Left cardiac atrium (tissue), 4 donors: ENCODE measurements at places on chromosomes 12 and 14.

DNA sequence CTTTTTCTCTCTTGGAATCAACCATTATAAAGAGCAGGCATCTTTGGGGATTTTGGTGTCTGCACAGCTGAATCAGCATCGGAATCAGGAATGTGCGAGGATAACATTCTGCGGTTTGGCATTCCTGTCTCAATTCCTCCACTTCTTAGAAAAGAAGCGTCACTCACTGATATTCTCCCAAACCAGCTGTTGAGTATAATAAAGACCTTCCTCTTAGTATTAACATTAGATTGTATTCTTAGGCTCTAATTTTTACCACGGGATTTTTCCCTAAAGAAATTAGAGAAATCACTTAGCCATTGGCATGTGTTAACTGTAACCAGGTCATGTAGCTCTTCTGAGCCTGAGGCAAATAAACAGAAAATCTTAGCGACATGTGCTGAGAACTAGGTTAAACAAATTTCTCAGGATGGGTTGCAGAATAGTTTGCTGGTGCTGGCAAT is 128.7 kb downstream of the TMX1 start:
- DNase-seq: no peak

GRCh38 chr12:69173368-69173767 is 66.0 kb upstream of the CPSF6 start:
- DNase-seq: no peak

GRCh38 chr12:45558353-45558752 is 171.2 kb upstream of the ARID2 start:
- DNase-seq: no peak

DNA sequence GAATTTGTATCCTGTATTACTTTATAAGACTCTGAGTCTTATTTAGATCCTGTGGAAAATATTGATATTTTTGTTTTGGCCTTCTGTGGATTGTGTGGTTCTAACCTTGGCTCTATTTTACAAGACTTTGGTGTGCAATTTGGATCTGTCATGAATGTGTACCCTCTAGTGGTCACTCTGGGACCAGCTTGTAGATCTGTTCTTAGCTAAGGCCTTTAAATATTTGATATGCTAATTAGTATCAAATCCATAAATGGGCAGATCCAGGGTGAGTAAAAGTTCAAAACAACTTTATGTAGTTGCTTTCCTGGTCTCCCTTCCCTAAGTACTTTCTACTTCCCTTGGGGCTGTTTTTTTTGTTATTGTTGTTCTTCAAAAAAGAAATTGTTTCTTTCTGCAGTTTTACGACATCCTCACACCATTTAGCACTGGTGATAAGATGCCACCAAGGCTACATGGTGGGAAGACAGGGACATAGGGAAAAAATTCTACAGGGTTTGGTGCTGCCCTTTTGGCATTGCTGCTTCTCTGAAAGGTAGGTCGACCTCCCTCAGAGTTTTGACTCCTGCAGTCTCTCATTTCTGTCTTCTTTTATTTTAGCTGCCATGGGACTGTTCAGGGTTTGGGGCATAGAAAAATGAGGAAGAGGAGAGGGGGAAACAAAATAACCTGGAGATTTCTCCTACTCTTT is 238.5 kb downstream of the GPHN start:
- DNase-seq: no peak

DNA sequence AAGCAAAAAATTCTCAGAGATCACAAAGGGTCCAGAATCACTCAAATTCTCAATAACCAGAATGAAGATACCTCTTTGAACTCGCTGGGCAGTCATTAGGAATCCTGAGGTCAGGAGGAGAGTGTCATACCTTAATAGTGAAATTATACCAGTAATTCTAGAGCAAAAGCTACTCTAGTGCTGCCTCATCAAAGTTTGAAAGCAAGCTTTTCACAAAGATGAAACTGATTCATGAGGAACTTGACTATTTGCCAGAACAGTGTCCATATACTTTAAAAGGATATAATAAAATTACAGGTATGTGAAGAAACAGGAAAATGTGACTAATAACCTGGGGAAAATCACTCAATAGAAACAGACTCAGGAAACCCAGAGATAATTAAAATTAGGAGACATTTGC is 44.5 kb downstream of the EML5 start:
- DNase-seq: no peak

- DNase-seq: no peak
Observed at GRCh38 chr12:131793243-131794022, 34.8 kb upstream of the MMP17 start.

- peak; percentile 88 for DNase-seq
Observed at GRCh38 chr12:121443193-121443870, 43.4 kb downstream of the RNF34 start.

DNA sequence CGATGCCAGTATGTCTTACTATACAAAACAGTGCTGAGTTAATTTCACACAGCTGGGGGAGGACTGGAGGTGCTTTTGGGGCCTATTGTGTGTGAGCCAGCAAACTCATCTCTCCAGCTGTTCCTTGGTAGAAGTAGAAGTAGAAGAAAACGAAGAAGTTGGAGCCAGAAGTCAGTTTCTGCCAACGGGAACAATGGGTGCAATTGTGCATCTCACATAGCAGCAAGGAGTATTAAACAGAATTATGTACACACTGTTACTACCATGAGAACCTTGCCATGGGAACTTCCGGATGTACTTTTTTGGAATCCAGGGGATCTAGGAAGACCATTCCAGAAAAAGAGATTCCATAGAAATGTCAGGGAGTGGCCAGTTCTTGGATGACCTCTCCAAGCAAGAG is 88.6 kb downstream of the VCPKMT start:
- no peak for DNase-seq

DNA sequence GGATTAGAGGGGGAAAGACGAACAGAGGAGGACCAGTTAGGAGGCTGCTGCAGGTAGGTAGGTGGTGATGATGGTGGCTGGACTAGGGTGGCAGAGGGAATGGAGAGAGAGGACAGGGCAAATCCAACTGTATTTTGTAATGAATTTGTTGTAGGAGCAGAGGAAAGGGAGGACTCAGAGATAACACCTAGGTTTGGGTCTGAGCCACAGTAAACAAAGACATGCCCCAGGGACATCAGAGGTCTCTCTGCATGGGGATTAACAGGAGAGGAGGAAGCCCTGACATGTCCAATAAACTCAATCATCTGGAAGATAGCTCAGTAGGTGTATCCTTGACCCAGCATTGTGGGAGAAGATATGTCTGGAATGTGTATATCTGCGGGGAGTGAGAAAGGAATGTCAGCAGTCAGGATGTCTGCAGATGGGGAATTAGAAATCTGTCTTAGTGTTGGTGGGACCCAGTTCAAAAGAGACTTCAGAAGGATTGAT is 4.7 kb upstream of the SLC48A1 start:
- DNase-seq: no peak

DNA sequence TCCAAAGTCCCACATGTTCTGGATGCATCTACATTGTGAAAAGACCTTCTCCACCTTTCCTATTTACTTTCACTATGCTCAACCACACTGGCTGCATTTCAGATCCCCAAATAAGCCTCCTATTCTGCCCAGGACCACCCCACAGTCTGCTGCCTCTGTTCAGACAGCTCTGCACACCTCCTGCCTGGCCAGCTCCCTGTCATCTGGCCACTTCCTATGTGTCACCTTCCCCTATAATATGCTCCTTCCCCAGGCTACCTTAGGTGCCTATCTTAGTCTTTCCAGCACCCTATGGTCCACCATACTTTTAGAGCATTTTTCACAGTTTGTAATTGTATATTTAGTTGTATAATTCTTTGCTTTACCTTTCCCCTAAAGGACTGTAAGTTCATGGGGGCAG is 50.5 kb downstream of the IFNG start:
- no peak for DNase-seq
